ENCODE measurements at places on chromosomes 16 and 17.
A peak's percentile ranks its signal among the peaks of the same experiment; 100 is the strongest.

- no peak for DNase-seq
Observed at GRCh38 chr17:48348352-48348751, 81.7 kb downstream of the SKAP1 start.

DNA sequence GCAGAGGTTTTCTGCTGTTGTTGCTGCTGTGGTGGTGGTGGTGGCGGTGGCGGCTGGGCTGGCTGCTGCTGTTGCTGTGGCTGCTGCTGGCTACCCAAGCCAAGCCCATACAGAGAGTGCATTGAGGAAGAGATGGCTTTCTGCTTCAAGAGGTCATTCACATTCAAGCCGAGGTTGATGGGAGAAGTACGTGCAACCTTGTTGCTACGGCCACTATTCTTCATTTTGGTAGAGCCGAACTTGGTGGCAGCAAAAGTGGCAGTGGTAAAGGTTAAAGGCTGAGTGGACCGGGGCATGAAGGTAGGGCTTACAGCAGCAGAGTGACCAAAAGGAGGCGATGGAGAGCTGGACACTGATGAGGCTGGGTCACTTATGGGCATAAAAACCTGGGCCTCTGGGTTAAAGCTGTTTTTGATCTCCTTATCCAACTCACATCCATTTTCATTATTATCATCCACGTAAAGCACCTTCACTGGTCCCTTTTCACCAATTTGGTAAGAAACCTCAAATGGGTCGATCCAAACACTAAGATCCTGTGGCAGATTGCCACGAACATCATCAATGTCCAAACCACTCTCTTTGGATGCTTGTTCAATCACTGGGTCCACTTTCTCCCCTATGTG lies 2.8 kb downstream of the TOB1 start:
- peak; percentile 57 for DNase-seq

DNA sequence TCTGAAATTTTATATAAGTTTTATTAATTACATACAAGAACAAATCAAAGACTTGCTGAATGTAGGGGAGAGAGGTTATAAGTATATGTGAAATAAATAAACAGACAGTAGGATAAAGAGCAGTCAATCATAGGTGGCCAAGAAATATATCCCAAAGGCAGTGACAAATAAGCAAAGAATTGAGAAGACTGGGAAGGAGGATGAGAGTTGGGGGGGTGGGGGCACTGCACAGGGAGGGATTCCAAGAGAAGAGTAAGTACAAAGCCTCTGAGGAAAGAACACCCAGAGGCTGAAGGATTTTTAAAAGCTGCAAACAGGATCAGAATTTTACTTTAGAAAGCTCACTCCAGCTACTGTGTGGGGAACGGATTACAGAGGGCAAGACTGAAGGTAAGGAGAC lies 2.8 kb downstream of the PELP1 start:
- no peak for DNase-seq

GRCh38 chr17:27620721-27621120 lies 10.3 kb upstream of the LGALS9 start:
- no peak for DNase-seq

DNA sequence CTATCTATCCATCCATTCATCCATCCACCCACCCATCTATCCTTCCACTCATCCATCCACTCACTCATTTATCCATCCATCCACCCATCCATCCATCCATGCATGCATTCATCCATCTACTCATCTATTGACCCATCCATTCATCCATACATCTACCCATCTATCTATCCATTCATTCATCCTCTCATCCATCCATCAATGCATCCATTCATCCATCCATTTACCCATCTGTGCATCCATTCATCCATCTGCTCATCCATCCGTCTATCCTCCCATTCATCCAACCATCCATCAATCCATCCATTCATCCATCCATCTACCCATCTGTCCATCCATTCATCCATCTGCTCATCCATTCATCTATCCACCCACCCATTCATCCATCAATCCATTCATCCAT lies 224.5 kb upstream of the MAF start:
- DNase-seq, result no peak

DNA sequence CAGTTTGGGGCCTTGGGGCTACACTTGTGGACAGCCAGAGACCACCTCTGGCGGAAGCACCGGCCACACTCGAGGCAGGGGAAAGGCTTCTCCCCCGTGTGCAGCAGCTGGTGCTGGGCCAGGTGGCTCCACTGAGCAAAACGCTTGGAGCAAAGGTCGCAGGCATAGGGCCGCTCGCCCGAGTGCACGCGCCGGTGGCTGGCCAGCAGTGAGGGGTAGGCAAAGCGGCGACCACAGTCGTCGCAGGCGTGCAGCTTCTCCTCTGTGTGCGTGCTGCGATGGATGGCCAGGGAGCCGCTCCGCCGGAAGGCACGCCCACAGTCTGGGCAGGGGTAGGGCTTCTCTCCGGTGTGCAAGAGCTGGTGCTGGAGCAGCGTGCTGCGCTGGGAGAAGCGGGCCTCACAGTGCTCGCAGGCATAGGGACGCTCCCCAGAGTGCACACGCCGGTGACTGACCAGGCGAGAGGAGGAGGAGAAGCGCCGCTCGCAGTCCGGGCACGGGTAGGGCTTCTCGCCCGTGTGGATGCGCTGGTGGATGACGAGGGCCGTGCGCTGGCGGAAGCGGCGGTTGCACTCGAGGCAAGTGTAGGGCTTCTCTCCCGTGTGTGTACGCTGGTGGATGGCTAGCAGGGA lies 5.8 kb downstream of the ZNF689 start:
- no peak for DNase-seq

- peak; percentile 80 for DNase-seq
Observed at GRCh38 chr17:32319548-32319905, 22.4 kb downstream of the C17orf75 start.

- DNase-seq, result no peak
Observed at GRCh38 chr17:66783656-66784381, 51.1 kb upstream of the CACNG5 start.

DNA sequence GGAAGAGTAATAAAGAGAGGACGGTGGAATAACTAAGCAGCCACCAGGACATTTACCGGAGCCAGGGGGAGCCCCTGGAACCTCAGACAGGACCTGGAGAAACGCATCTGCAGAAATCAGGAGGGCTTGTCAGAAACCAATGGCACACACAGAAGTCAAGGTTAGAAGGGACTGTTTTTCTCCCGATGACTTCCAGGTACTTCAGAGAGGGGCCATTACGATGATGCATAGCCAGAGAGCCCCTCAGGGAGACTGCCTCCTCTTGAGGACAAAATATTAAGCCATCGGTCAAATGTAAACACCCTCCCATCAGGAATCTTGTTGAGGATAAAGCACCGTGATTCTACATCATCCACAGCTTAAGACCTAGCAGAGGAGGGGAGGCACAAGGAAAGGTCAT lies 333.6 kb upstream of the CDH5 start:
- no peak for DNase-seq
